Skeletal muscle cell (primary cell): ENCODE measurements at places on chromosomes 2 and 18.

DNA sequence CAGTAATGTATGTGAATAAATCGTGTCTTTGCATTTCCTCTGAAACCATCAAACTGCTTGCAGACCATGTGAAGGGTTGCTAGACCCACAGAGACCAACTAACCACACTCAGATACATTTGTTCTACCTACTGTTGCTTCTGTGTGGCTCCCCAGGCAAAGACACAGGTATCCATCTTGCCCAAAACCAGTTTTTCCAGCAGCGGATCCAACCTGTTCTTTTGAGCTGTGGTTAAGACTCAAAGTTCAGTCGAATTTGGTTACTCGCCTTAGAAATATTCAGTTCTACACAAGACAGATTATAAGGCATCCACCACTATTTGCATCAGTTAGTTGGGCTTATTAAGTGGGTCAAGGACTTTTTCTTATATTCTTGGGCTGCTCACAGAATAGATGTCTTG, 276.2 kb upstream of the EPHA4 start:
- no peak for DNase-seq

DNA sequence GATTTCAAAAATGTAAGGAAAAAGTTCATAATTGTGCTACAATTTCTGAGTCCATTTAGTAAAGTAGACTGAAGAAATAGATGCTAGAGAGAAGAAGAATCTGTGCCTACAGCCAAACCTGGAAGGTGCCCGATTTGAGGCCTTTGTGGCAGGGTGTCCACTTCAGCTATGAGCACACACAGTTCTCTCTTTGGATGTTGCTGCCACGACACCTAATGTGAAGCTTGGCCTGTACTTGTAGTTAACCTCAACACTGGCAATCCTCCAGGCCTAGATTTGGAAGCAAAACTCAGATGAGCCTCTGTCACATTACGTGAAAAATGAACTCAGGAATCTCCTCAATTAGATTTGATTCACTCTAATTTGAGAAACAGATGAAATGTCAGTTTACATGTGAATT, 90.1 kb upstream of the LRP1B start:
- peak; percentile 43 for DNase-seq

GRCh38 chr2:50952596-50952995, 79.3 kb downstream of the NRXN1 start:
- DNase-seq = peak; percentile 84

- no peak for DNase-seq
Observed at GRCh38 chr2:98012561-98012991, 16.8 kb upstream of the TMEM131 start.

GRCh38 chr18:71994273-71994672, 549.9 kb downstream of the CBLN2 start:
- DNase-seq = no peak

GRCh38 chr2:144607891-144608521, 88.1 kb upstream of the ZEB2 start:
- peak; percentile 78 for DNase-seq

DNA sequence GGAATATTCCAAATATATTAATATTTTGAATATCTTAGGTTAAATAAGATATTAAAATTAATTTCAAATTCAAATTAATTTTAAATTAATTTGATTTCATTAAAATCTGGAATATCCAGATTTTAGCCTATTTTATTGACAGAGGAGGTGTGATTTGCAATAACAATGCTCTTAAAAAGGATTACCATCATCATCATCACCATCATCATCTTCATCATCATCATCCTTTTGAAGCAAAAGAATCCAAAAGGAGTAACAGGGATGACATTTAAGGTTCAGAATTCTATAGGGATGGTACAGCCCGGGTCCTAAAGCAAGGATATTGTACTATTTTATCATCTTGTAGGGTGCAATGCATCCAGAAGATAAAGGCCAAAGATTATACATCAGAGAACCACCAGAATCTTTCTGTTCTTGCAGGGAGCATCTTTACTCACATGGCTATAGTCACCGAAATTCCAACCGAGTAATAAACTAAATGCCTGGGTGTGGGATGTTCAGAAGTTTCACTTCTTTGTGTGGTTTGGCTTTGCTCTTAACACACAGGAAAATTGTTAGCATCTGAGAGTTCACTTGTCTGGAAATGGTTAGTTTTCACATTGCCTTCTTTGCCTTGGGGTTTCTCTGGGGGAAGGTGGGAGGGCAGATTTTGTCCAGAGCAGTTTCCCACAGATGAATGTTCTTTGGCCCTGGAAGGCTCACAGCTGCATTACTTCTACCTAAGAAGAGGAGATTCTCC, 99.1 kb upstream of the ITGA6 start:
- DNase-seq = no peak

DNA sequence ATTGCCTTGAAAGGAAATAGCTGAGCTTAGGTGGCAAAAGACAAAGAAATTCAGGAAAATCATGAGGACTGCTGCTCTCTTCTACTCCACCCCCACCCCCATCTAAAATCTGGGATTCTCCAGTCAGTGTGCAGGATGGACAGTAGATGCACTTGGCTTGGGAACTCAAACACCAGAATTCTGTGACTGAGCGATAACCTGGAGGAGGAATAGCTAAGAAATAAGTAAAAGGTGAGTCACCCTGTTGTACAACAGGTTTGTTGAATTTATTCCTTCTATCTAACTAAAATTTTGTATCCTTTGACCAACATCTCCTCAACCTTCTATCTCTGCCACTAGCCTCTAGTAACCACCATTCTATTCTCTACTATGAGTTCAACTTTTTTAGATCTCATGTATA, 1029.9 kb upstream of the ACVR2A start:
- no peak for DNase-seq

DNA sequence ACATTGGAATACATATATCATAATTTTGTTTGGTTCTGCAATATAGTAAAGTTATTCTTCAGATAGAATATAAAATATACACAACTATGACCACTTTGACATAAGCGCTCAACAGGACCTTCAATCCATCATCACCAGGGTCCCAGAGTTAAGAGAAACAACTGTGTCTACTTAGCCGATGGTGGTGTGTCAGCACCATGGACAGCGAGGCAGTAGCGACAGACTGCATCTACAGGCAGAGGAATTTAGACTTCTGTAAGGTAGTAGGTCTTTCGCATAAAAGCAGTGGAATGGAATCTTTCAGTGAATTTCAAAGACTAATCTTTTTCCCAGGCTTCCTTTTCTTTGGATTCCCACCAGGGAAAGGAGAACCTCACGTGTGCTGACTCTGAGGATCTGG, 20.5 kb upstream of the LRPPRC start:
- peak; percentile 20 for DNase-seq

- peak; percentile 27 for DNase-seq
Observed at GRCh38 chr2:173354582-173355131, at the start of gene CDCA7. TSS of gene CDCA7 (plus strand) at chr2:173354872. CDS start at chr2:173354964, 92 bp downstream.

DNA sequence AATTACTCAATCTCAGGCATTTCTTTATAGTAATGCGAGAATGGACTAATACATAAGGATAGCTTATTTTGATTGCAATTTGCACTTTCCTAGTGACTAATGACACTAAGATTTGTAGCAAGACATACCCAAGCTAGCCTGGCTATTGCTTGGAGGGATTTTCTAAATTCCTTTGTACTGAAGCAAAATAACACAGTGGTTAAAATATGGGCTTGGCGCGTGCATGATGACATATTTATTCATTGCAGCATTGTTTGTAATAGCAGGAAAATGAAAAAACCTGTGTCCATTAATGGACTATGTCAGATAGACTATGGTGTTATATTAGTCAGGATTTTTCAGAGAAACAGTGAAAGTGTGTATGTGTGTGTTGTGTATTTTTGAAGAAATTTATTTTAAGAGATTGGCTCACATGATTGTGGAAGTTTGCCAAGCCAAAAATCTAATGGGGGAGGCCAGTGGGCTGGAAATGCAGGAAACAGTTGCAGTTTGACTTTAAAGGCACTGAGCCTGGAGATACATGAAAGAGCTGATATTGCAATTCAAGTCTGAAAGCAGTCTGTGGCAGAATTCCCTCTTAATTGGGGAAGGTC, 16.7 kb upstream of the LAPTM4A start:
- peak; percentile 85 for DNase-seq
